ENCODE measurements at places on chromosomes 3 and 15.

DNA sequence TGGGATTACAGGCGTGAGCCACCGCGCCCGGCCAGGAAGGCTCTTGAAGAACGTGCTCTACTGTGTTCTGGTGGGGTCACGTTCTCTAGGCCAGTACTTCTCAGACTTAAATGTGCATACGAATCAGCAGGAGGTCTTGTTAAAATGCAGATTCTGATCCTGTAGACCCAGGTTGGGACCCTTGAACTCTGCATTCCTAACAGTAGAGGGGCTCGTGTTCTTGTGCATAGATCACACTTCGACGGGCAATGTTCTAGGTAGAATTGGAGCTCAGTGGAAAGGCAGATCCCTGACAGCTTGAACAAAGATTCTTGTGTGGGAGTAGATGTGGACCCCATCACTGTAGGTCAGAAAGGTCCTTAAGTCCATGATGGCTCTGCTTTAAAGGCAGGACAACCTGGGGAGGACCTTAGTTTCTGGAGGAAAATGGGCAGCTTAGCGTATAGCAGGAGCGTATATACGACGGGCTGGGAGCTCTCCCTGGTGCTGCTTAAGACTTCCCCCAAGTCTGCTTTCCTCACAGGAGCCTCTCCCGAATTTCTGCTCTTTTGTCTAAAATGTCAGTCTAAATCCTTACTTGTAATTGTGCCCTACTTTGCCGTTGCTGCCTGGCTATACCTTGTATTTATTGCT is 16.9 kb upstream of the FAM81A start:
- peak; percentile 65 for DNase-seq

GRCh38 chr15:61524086-61524485 is 295.0 kb upstream of the RORA start:
- no peak for DNase-seq

- DNase-seq = no peak
These were observed 62.2 kb downstream of the DNAJB8 start for GRCh38 chr3:128404276-128405068.

DNA sequence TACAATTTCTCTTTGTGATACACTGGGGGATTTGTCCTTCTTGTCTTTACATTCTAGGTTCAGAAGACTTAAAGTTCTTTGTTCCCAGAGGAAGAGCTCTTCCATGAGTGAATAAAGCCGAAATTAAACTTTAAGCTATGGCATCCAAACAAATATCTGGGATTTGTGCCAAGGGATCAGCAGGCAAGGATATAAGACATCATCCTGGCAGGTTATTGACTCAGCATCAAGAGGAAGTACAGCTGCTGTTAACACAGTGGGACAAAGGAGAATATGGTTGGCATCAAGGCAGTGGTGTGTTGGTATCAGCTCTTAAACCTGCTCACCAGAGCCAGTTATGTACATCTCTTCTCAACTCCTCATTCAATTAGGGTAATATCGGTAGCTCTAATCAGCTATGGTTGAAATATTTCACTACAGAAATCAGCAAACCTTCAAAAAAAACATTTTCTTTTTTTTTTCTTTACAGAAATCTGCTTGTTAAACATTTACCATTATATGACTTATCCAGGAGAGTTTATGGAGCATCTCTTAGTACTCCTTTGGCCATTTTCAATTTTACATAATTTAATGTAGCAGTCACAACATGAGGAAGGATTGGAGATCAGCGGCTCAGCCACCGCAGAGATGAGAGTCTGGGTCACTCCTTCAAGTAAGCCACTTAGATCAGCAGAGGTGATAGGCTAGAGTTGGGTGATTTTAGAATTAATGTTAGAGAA is 1198.6 kb upstream of the EPHA6 start:
- no peak for DNase-seq

DNA sequence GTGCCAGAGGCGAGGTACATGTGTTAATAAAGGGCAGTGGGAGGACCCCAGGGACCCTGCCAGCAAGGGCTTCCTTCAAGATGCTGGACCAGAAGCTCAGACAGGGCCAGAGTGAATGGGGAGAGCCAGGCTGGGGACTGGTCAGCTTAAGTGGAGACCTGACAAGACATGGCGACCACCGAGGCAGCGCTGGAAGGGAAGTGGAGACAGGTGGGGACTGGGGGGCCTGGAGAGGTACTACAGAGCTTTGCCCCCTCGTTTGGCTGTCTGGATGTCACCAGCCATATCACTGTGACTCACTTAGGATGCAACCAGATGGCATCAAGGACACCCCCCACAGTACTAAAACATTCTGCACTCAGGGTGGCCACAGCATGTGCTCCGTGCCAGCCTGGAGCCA is 97.9 kb downstream of the ADCY5 start:
- DNase-seq = no peak

- DNase-seq = peak; percentile 75
These were observed 14.3 kb downstream of the LIMD1 start for GRCh38 chr3:45608885-45609284.

GRCh38 chr15:79657722-79658121 is 225.6 kb downstream of the MINAR1 start:
- no peak for DNase-seq

- no peak for DNase-seq
These were observed 106.7 kb downstream of the GABRB3 start for GRCh38 chr15:26665957-26666791.

GRCh38 chr15:53404930-53405493 is 354.5 kb downstream of the WDR72 start:
- DNase-seq = no peak

GRCh38 chr3:107117922-107118536 is 259.2 kb upstream of the CCDC54 start:
- DNase-seq = peak; percentile 89

DNA sequence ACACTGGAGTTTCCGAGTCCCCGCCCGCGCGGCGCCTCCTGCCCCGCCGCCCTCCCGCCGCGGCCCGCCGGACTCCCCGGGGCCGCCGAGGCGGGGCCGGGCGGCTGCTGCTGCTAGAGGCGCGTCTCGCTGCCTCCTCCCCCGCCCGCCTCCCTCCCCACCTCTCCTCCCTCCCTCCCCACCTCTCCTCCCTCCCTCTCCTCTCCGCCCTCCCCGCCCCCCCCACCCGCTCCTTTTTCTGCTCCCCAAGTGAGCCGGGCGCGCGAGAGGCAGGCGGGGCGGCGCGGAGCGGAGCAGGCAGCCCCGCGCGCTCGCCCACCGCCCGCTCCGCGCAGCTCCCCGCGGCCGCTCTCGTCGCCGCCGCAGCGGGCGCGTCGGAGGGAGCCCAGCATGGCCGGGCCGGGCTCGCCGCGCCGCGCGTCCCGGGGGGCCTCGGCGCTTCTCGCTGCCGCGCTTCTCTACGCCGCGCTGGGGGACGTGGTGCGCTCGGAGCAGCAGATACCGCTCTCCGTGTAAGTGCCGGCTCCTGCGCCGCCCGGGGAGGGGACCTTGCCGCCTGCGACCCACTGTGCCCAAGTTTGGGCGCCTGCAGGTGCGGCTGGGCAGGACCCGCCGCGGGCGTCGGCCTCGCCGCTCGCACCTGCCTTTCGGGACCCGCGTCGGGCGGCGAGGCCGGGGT is at the start of gene CACNA2D3:
Gene CACNA2D3, plus strand, starts transcription at position 229 of the 679 bp plus-strand sequence.
- DNase-seq = peak; percentile 41

GRCh38 chr15:81156324-81156723 is 22.3 kb downstream of the CFAP161 start:
- no peak for DNase-seq

DNA sequence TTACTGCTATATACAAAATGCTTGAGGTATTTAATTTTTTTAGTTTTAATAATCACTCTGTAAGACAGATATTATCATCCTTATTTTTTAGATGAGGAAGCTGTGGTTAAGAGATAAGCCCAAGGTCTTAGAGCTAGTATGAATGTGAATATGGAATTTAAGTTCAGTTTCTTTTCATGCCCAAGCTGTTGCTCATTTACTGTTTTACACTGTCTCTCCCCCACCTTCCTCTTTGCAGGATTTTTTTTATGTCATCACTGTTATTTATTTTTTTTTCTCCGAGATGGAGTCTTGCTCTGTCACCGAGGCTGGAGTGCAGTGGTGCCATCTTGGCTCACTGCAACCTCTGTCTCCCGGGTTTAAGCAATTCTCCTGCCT is 22.5 kb downstream of the MAP2K5 start:
- DNase-seq = no peak

DNA sequence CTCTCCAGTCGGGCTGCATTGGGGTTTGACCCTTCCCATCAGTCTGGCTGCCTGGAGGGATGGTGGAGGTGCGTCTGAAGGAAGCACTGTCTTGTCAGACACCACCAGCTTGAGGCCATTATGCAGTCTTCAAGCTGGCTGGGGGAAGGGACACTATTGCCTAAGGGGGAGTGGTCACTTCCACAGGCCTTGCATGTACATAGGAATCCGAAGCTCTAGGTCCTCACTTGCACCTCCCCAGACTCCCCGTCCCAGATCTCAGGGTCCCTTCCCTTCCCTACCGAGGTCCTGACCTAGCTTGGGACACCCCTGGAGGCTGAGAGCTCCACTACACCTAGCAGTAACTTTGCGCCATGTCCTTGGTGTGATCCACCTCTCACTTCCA is 48.6 kb upstream of the KLF13 start:
- DNase-seq = no peak

DNA sequence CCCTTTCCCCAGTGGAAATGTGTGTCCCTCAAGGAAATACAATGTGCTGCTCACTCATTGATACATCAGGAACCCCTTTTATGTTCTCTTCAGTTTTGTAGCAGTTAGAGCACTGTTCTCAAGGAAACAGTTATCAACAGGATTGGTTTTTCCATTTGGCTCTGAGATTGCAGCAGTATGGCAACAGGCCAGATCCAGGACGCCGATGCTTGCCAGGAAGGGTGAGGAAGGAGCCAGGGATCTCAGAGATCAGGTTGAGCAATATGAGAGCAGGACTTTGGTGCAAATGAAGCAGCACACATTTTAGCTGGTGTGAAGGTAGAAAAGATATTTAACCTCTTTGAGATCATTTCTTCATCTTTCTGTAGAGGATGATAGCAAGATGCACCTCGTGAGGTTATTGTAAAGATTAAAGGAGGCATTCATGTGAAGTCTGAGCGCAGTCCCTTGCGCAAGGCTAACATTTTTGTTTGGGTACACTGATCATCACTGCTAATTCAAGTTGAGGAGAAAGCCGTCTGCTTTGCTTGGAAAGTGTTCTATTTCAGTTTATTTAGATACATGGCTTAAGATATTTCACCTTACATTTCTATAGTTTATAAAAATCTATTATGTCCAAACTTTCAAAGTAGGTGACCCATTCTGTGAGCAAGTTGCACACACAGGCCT is 68.5 kb downstream of the KCNH8 start:
- no peak for DNase-seq

- peak; percentile 61 for DNase-seq
These were observed 74.4 kb upstream of the MYO5C start for GRCh38 chr15:52370010-52370409.

DNA sequence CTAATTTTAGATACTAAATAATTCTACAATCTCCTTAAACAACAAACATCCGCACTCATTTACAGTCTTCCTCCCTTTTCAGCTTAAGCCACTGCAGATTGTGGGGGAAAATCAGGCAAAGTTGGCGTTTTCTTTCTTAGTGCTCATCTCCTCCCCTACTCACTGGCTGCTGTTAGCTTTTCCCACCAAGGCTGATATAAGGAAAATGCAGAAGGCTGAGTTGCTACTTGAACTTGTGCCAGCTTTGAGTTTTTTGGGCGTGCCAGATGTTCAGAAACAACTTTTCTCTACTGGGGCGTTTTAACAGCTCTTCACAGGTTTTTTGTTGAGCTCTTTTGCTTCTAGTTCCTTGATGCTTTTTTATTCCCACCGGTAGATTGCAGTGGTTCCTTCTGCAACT is 222.0 kb downstream of the PYDC2 start:
- DNase-seq = no peak

DNA sequence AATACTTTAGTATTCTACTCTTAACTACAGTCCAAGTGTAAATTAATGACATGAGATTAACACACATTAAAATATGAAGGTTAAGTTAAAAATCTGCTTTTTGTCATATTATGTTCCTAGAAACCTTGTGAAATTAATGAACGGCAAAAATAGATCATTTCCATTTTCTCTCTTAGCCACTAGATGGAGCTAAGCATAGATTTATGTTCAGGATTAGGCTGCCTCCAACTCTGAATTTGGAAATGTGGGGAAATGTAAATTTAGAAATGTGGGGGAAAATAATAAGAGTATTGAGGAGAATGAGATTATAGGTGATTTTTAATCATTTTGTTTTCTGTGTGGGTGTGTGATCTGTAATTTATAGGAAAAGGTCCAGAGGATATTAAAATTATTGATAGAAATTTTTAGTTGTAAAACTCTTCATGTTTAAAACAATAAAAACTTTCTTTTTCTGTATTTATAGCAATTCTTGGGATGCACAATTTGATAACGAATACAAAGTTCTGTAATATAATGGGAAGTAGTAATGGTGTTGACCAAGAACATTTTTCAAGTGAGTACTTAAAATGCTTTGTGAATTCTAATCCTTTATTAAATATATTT is 59.2 kb downstream of the TMOD3 start:
- peak; percentile 64 for DNase-seq
